Activated naive CD4-positive, alpha-beta T cell treated with Interleukin-2 at 50 U/mL for 16 hours (primary cell): ENCODE measurements at places on chromosomes 6 and 20.
A peak's percentile ranks its signal among the peaks of the same experiment; 100 is the strongest.

DNA sequence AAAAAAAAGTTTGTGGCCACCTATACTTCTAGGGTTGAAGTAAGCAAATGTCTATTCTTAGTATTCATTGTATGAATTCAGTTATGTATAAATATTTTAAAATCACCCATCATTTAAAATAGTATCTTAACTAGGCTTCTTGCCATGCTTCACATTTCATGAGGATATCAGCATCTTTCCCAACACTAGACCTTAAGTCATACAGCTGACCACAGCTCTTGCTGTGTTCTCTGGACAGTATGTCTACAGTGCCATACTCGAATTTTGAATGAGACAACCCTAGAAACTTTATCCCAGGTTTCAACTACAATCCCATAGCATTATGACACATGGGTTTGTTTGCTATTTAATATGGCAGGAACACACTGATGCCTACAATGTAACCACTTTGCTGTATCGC lies 5.2 kb downstream of the TXNDC5 start:
- no peak for DNase-seq

GRCh38 chr6:7148100-7148822 lies 40.5 kb downstream of the RREB1 start:
- no peak for DNase-seq

- peak; percentile 6 for DNase-seq
Observed at GRCh38 chr6:155188707-155189496, 74.9 kb upstream of the CLDN20 start.

DNA sequence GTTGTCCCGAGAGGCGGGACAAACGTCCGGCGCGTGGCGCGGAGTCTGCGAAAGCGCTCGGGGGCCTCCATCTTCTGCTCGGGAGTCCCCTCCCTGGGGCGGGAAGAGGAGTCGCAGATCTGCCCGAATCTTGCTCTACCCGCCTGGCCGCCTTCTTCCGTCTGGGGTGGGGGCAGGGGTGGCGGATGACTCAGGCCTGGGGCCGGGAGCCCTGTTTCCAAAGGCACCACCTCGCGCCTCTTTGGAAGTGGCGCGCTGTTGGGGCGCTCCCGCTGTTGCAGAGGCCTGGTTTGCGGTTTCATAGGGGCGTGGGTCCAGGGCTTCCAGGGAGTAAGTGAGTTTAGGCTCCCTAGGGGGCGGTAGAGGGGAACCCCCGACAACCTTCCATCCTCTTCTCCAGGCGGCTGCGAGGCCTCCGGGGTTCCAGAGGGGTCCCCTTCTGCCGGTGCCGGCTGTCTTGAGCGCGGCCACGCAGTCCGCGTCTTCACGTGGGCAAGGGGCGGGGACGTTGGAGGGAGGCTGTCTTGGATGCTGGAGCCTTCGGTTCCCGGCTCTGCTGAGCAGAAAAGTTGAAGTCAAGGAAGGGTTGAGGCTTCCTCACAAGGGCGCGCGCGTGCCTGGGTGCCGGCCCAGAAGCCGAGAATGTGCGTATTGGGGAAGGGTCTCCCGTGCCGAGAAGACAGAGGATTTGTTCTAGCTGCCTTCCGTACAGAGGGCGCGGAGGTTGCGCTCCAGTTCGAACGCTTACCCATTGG lies 2.6 kb upstream of the TFAP2C start:
- no peak for DNase-seq

GRCh38 chr20:22536956-22537756 lies 47.2 kb downstream of the FOXA2 start:
- no peak for DNase-seq

DNA sequence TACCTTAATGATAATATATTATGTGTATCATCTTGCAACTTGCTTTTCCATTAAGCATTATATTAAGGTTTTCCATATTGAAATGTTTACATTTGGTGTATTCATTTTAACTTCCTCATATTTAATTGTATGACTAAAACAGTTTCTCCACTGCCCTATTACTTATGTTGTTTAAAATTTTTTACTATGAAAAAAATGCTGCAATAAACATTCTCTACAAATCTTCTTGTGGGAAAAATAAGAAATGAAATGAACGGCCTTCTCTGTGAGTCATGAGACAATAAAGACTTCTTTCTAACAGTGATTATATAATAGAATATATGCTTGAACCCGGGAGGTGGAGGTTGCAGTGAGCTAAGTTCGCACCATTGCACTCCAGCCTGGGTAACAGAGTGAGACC lies 25.5 kb downstream of the FASTKD5 start:
- no peak for DNase-seq

GRCh38 chr20:10555865-10556308 lies 117.9 kb downstream of the JAG1 start:
- DNase-seq = no peak

GRCh38 chr20:38726804-38727606 lies 2.7 kb downstream of the SLC32A1 start:
- peak; percentile 59 for DNase-seq

- DNase-seq = no peak
Observed at GRCh38 chr6:74182992-74183391, 487.0 kb downstream of the CD109 start.

DNA sequence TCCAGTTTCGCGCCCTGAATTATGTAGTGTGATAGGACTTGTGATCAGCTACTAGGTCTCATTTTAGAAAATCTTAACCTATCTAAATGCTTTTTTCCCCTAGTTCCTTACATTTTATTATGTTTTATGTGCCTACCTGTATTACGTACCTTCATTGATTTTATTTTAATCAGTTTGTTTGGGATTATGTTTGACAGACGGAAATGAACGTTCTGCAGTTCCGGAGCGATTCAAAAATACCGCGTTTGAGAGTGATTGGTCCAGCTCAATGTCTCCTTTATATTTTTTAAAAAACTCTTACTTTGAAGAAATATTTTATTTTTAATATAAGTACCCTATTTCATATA lies 114.3 kb upstream of the BTN3A2 start:
- DNase-seq = peak; percentile 37

DNA sequence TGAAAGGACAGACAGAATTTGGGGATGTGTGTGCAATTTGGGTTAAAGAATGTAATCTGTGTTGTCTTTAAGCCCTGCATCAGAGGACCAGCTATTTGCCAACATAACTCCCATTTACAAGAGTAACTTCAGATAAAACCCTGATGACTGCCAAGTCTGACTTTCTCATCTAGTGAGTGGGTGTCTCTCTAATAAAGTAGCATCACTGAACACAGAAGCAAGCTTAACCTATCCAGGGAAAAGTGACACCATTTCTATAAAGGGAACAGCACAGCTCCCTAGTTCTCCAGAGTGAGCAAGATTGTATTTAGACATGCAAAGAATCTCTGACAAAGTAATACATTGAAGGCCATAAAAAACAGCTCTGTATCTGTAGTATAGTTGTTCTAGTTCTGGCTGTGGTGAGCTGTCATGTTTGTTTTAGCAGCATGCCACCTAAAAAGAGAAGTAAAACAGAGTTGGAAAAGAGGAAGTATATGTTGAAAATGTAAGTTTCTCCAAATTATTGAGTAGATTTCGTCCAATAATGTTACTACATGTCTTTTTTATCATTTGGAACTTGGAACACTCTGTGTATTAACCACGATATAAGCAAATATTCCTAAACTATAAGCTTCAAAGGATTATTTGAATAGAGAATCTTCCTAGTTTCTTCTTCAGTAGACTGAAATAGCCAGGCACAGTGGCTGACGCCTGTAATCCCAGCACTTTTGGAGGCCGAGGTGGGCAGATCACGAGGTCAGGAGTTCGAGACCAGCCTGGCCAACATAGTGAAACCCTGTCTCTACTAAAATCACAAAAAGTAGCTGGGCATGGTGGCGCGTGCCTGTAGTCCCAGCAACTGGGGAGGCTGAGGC lies 8.8 kb upstream of the PIM1 start:
- no peak for DNase-seq

DNA sequence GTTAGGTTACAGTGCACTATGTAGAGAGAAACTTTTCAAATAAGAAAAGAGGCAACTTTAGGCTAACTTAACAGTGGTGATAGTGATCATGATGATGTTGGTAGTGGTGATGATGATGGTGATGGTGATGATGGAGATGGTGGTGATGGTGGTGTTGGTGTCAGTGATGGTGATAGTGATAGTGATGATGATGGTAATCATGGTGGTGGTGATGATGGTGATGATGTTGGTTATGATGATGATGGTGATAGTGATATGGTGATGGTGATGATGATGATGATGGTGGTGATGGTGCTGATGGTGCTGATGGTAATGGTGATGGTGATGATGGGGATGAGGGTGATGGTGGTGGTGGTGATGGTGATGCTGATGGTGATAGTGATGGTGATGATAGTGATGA lies 107.4 kb downstream of the DLL1 start:
- DNase-seq = no peak

DNA sequence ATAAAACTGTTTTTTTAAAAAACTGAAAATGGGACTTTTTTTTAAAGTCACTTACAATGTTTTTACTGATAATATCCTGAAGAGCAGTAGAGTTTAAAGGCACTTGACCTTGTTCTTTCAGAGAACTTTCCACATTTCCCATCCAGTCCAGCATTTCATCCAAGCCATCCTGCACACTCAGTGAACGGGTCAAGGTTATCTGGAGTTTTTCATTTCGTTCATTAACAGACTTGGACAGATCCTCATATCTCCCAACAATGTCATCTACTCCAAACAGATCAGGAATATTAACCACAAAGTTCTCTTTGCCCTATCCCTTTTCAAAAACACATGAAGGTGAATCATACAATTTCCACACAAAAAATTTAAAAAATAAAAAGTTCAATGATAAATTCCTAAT lies 69.1 kb downstream of the DST start:
- DNase-seq = no peak

- DNase-seq = no peak
Observed at GRCh38 chr20:64237316-64237715, 18.2 kb upstream of the PCMTD2 start.

DNA sequence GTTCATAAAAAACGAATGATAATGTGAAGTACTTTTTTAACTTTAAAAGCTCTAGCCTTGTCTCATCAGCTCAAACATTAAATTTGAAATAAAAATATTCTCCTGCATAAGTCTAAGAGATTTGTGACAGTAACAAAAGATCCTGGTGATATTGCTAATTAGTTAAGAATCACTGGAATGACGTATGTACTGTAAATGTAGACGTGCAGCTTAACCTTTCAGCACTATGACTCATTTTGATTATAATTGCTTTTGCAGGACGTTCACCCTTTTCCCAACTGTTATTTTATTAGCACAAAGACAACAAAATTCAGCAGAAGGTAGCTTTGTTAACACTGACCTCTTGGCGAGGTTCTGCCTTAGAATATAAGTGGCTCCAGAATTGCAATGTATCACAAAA lies 68.6 kb downstream of the TENT5A start:
- DNase-seq = no peak

DNA sequence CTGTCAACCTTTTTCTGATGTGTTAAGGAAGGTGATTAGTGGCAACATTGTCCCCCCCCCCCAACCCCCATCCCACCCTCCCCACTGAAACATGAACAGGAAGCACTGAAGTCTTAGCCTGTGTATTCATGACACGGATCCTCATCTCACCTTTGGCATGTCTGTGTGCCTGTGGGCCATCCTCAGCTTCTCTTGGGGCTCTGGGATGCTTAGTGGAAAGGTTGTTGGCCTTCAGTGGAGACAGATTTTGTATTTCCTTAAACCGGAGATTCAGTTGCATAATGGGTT lies 93.6 kb downstream of the RREB1 start:
- DNase-seq = no peak

- no peak for DNase-seq
Observed at GRCh38 chr20:35008411-35009342, 53.0 kb downstream of the MYH7B start.
